ENCODE measurements at places on chromosomes 12 and 14. TPM values are rescaled to one million over a fixed set of nuclear protein-coding genes. Genes with fewer than 3 reads are reported as not detected.

CFAP251 gene
- total RNA-seq: 1.1 TPM

CNTN1 gene
- total RNA-seq: 0.38 TPM

DBX2 gene
- total RNA-seq: not detected

LIN7A gene
- 0.18 TPM for total RNA-seq

POLE2 gene
- 6.3 TPM for total RNA-seq

FERMT2 gene
- total RNA-seq: 91.8 TPM

Data from endothelial cell of coronary artery (primary cell).